Activated T-helper 17 cell treated with anti-CD3 and anti-CD28 coated beads, Interleukin-2, amount 50 U/mL, for 72 hours (primary cell): ENCODE measurements at places on chromosomes 7 and 10. TPM values are rescaled to one million over a fixed set of nuclear protein-coding genes. Genes with fewer than 3 reads are reported as not detected.

DNA sequence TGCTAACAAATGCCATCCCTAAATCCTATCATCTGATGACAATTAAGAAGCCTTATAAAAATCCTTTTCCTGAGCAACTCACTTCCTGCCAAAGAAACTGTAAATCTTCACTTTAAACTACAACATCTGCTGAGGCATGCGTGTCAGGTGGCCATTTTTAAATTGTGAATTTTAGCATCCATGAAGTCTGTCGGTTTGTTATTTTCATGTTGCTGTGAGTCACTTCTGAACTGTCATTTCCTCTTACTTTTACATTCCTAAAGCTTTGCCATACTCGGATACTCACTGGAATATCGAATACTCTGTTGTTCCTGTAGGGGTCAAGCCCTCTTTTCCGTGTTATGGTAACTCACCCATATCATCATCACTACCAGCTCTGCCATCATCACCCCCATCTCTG lies 34.3 kb upstream of the TMEM26 start:
- ATAC-seq: no peak

DNA sequence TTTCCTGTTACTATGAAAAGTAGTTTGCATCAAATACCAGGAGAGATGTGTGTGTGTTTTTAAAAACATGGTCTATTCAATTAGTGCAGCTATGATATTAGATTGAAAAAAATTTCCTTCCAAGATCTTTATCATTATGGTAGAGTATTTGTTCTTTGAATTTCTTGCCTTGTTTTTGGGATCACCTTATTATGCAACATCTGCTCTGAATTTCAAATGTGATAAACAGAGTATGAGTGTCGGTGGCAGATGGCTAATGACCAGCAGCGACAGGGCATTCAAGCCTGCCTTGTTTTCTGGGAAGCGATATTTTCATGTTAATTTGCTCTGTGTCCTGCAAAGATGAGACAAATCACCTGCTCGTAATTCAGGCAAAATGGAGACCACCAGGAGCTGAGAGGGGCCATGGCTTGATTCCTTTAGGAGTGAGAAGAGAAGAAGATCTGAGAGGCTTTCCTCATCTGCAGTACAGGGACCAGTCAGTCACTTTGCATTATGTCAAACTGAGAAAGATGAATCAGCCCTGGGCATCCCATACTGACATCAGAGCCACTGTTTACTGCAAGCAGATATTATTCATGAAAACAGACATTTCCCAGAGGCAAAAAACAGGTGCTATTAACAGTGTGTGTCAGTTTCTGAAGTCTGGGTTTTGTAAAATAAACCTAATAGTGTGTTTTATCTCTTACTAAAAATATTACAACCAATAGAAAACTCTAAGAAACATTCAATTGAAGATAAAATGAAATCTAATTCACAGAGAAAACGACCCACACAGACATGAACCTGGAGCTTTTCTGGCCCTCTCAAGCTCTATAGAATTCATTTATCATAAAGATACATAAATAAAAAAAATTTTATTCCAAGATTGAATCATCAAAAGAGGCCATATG lies 67.6 kb downstream of the CDK6 start:
- peak; percentile 96 for ATAC-seq

The AMZ1 gene
- total RNA-seq: 0.69 TPM

The CHST3 gene
- total RNA-seq: not detected
